Activated gamma-delta T cell (primary cell): ENCODE measurements at places on chromosomes 4 and X.

DNA sequence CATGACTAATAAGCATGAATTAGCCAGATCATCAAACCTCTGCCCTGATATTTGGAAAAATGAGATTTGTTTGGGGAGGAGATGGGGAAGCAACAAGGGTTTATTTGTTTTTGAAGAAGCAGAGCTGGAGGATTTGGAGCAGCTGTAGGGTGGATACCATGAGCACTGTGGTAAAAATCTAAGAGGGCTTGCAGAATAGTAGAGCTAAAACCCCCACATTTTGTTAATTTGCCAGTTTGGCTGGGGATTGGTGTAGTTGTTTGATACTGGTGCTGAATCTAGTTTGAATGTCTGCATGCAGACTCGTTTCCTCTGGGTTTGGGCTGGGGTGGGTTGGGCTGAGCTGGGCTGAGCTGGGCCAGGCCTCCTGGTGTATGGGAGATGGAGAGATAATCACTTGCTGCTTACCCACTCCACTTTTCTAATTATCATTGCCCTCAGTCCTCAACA, 43.7 kb downstream of the SMAD1 start:
- no peak for DNase-seq

- no peak for DNase-seq
These were observed 53.9 kb upstream of the PDLIM3 start for GRCh38 chr4:185589067-185589836.

- DNase-seq, result no peak
These were observed 1881.7 kb downstream of the ARAP2 start for GRCh38 chr4:34362654-34363053.

- no peak for DNase-seq
These were observed 98.2 kb downstream of the FRYL start for GRCh38 chr4:48681856-48682255.

DNA sequence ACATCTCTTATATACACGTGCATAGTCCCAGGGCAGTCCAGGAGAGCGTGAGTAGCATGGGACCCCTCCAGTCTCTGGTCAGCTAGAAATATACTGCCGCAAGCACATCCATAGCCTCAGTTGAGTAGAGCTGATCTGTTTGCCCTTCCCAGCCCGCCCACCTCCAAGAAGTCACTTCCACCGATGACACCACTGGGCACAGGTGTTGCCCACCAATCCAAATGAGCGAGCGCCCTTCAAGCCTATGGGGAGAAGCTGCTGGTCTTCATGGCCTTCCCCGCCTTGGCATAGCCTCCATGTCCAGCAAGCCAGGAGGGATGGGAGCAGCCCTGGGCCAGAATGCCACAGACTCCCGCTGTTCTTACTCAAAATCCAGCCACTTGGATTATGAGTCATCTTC, 10.2 kb downstream of the DUSP9 start:
- no peak for DNase-seq

DNA sequence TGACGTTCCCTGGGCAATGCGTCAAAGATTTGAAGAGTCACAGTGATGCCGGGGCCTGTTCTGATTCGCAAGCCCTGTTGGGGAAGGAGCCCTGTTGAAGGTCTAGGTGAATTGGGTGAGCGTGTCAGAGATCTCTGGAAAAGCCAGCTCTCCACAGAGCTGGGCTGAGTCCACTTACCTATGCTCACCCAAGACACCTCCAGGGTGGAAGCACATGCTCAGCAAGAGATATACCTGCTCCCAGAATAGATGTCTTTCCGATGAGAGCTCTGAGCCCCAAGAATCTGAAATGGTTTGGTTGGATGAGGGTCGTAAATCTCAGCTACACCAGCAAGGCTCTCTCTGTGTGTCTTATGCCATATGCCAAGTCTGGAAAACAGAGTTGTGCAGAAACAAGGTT, 1.7 kb downstream of the GABRQ start:
- no peak for DNase-seq

DNA sequence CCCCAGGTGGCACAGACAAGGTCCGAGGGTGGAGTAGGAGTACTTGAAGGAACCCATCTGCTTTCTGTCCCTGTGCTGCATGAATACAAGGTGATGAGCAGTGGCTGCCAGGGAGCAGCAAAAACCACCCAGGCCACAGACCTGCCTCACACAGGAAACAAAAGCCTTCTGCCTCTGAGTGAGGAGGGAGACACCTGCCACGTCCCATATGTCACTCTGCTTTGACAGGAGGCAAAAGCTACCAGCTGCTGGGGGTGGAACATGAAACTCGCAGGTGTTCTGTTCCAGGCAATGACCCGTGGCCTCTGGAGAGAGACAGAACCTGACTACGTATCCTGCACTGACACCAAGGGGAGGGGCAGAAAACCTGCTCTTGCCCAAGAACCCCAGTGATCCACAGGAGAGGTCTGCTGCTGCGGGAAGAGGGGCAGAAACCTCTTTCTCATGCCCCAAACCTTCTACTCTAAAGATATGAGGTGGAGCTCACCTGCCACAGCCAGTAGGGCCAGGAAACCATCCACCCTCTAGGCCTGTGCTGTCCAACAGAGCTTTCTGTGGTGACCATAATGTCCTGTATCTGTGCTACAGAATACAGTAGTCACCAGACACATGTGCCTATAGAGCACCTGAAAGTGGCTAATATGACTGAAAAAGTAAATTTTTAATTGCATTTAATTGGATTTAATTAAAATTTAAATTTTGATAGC, 172.9 kb downstream of the PRDM5 start:
- DNase-seq, result no peak

GRCh38 chr4:179823342-179823741, 2381.1 kb upstream of the AGA start:
- DNase-seq, result no peak

GRCh38 chrX:1239681-1240142, 27.3 kb upstream of the CRLF2 start:
- no peak for DNase-seq

DNA sequence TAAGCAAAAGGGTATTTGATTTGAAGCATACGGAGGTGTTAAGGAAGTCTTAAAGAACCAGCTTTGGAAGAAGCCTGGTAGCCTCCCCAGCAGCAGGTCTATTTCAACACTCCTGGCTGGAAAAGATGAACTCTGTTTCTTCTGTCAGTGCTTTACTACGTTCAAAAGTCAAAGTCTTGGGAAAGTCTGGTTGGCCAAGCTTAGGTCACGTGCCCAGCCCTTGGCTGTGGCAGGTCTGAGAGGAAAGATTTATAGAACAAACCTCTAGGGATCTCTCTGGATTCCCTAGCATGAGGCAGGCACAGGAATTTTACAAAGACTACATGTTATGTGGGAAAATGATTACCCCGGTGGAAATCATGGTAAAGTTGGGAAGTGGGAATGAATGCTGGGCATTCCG, 8.6 kb upstream of the ARHGAP10 start:
- DNase-seq, result no peak

DNA sequence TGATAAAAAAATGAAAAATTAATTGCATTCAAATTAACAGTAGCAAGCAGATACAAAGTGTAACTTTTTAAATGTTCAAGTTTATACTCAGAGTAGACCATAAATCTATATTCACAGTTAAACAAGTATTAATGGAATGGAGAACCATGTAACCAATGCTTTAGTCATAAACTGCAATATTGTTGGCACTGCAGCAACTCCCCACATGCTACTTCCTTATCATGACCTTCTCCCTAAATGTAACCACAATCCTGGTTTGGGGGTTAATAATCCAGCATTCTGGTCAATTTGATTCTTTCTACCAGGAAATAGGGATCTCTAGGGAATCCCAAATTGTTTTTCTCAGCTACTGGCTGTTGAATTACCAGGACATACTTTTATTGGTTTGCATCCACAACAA, 223.9 kb upstream of the DCAF8L1 start:
- DNase-seq, result no peak

GRCh38 chr4:58507079-58507478, 1396.9 kb upstream of the IGFBP7 start:
- no peak for DNase-seq

DNA sequence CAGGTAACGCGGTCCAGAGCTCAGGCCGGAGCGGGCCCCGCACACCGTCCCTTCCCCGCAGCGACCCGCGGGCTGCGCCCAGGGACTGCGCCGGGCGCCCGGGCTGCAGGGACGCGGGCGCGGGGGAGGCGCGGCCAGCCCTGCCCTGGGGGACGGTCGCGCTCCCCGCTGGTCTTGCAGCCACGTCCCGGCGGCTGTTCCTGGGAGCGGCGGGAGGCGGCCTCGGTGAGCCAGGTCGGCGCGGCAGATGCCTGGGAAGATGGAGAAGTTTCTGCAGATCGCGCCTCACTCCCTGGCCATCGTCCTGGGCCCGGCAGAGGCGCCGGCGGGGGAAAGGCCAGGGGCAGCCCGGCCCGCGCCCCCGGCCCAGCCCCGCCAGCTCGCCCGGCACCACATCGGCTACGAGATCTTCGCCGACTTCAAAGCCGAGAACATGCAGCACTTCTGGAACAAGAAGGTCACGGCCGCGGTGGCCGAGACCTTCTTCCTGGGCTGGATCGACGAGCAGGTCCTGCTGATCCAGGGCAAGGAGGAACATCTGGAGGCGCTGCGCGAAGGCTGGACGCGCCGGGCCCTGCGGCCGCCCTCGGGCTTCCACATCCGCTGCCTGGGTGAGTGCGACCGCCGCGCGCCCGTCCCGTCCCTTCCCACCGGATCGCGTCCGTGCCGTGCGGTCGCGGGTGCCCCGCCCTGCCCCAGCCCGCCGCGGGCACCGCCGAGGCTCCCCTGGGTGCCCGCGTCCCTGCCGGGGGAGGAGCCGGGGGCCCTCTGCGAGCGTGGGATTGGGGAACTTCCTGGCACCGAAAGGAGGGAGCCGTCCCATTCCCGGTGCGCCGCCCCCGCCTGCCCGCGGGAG, 107.4 kb upstream of the STOX2 start:
- DNase-seq, result peak; percentile 8

DNA sequence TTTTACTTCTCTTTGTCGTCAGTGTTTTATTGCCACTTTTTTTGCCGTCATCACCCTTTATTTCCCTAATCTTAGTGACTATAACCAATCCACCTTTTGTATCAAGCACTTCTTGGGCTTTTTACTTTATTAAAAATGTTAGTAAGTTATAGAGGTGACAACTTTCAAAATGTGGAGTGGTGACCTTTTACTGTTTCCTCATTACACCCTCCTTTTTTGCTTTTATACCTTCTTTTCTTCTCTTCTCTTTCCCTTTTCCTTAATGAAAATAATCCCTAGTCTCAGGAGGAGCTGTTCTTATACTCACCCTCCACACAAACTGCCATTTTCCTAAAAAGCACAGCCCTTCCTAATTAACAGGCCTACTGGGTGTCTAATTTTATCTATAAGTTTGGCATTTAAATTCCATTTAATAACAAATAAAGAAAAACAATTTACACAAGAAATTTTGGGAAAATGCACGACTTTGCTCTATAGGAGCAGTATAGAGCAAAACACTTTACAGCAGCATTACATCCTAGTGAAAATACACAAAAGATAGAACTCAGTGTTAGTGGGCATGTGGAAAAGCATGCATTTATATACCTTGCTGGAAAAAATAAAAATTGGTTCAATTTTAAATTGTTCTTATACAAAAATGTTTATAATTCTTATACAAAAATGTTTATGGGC, 27.3 kb downstream of the BBS12 start:
- no peak for DNase-seq

DNA sequence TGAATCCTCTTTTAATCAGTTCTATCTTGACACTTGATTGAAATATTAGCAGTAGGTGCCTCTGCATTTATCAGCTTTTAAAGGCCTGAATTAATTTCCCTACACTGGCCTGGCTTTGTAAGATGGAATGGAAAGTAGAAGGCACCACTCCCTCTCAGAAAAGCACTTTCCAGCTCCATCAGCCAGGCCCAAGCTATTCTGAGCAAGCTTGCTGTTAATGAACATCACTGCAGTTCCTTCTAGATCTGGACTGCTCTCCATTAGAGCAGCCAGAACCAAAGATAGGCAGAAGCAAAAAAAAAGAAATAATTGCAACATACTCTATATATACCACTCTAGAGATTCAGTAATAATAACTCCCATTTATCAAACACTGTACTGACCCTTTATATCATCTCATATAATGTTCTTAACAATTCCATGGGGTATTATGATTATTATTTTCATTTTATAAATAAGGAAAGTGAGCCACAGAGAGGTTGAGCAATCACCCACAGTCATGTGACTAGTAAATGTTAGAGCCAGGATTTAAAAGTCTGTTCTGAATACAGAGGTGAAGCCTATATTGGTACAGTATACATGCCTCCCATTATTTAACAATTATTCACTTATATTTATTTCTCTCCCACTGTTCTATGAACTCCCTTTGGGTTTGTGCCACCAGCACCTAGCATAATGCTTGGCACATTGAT, 39.4 kb upstream of the GPC3 start:
- no peak for DNase-seq

- no peak for DNase-seq
These were observed 130.4 kb upstream of the RADX start for GRCh38 chrX:106481341-106481740.

- DNase-seq, result no peak
These were observed 19.4 kb downstream of the FAM9C start for GRCh38 chrX:13024986-13025385.

- DNase-seq, result no peak
These were observed 10.4 kb downstream of the TMSB4X start for GRCh38 chrX:12985331-12985730.

DNA sequence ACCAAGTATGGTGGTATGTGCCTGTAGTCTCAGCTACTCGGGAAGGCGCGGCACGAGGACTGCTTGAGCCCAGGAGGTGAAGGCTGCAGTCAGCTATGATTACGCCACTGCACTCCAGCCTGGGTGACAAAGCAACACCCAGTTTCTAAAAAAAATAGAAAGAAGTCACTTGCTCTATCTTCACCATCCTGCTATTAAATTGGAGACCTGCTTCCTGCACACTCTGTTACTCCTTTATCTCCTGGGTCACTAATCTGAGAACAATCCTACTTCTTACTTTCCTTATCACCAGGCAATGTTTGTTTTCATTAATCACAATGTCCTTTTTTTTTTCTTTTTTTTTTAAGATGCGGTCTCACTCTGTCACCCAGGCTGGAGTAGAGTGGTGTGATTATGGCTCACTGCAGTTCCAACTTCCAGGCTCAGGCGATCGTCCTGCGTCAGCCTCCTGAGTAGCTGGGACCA, 16.2 kb downstream of the PRKX start:
- DNase-seq, result no peak

GRCh38 chrX:30995060-30995700, 76.7 kb downstream of the FTHL17 start:
- no peak for DNase-seq

DNA sequence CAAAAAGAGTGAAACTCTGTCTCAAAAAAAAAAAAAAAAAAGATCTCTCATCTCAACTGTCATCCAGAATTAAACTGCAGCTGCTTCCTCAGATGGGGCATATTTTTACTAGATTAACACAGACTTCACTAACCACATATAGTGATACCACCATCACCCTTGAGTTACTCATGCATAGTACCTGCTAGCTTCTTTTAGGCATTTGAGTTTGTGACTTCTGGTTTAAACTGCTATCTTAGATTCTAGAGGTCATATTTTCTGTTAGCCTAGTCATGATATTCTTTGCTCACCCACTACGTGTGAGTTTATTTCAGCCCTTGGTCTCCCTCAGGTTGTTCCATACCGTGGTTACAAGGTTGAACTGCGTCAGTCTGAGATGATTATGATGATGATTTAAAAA, 154.9 kb upstream of the BMP3 start:
- DNase-seq, result no peak

GRCh38 chrX:120453985-120454384, 15.1 kb downstream of the LAMP2 start:
- no peak for DNase-seq

- DNase-seq, result no peak
These were observed 302.9 kb downstream of the ARHGAP10 start for GRCh38 chr4:148034813-148035212.

- DNase-seq, result no peak
These were observed 85.4 kb upstream of the WWC2 start for GRCh38 chr4:183013730-183014002.

GRCh38 chr4:153071958-153072598, 132.2 kb upstream of the TRIM2 start:
- no peak for DNase-seq
